ENCODE measurements at places on chromosomes 13 and 19. TPM values are rescaled to one million over a fixed set of nuclear protein-coding genes. Genes with fewer than 3 reads are reported as not detected.

ZNF284 gene
- 0.81 TPM for total RNA-seq

NBEA gene
- total RNA-seq = 2.7 TPM

TUBA3C gene
- not detected for total RNA-seq

FGF9 gene
- 0.22 TPM for total RNA-seq

STARD13 gene
- 8.9 TPM for total RNA-seq

KIR2DL1 gene
- total RNA-seq = not detected

PLPPR3 gene
- total RNA-seq = 0.75 TPM

CEACAM3 gene
- total RNA-seq = not detected

Data from epithelial cell of proximal tubule (primary cell).